ENCODE measurements at places on chromosomes 12 and 14. TPM values are rescaled to one million over a fixed set of nuclear protein-coding genes. Genes with fewer than 3 reads are reported as not detected.

DNA sequence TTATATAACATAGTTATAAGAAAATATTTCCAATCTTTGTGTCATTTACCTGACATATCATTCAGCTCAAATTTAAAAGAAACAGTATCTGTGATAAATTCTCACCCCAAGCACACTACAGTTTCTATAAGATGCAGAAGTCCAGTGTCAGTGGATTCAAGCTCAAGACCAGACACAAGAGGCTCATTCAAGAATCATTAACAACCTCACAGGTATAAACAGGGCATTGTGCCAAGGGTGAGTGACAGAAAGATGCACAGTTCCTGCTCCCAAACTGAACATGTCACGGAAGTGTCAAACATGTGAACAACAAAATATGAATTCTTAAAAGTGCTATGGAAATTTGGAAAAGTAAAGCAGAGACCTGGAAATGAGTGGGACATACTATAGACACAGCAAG is 12.8 kb downstream of the ATP2B1 start:
- no peak for DNase-seq

DNA sequence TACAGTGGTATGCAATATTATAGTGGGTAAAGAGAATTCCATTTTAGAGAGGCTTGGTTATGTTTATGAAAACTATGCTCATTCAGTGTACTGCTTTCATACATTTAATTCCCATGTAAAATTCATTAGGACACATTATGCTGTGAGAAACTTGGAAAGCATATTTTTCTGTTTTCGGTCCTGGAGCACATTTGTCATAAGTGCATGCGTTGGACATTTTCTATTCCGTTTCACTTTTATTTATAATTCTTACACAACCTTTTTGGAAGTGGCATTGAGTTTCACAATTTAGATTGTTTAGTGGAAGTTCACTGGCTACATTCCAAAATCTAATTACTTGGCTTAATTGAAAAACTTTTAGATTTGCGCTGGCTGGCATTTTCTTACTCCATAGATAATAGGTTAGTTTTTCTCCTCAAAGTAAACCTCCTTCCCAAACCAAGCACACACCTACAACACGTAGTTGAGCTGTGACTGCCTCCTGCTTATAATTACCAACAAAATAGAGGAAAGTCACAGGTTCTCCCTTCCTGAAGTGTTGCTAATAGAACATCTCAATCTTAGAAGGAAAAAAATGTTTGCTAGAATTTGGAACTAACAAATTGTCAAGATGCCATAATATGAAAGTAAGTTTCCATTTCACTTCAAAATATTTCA is 938.5 kb downstream of the TRHDE start:
- DNase-seq = no peak

- DNase-seq = no peak
Measured at GRCh38 chr14:29035134-29035533, 268.5 kb downstream of the FOXG1 start.

DNA sequence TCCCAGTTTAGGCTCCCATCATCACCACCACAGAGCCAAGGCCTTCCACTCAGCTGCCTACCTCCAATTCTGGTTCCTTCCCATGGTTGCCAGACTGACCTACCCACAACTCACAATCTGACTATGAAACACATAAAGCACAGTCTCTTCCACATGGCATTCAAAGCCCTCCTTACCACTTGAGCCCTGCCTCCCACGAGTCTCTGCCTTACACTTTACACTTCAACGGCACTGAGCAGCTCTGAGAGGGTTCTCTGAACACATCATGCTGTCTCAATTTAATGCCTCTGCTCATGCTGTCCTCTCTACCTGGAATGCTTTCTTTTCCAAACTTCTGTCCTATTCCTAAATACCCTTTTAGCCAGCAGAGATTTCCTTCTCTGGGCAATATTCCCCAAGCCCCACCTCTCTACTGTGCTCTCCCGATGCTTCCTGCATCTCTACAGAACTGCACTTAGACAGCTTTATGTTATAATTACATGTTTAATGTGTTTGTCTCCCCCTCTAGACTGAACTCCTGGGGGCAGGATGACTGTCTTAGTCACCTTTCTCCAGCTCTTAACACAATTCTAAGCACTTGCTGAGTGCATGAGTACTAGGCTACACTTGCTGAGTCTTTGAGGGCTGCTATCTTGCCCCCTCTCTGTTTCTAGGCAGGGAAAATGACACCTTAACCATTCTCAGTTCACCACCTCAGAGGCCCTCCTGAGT is 23.5 kb downstream of the FMNL3 start:
- no peak for DNase-seq

DNA sequence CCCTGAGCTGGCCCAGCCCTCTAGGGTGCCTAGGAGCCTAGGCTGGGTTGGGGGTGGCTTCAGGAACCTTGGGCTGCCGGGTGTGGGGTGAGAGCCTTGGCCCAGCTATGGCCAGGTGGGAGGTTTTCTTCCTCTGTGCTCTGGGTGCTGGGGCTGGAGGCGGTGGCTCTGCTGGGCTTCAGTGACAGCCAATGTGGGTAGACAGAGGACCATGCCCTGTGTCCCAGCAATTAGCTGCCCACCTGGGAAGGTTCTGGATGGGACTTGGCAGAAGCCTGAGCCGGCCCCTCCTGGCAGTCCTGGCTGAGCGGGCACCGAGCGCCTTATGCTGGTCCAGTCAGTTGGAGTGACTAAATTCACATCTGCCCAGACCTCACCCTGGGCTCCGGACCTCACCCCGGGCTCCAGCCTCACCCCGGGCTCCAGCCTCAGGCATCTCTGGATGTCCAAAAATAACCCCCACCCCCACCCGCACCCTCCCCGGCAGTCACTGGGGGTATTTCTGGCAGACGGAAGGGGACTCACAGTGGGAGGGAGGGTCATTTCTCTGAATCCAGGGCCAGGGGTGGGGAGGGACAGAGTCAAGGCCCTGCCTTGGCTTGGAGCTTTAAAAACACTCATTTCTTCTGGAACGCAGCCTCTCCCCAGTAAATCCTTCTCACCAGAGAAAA is 46.9 kb downstream of the CYP46A1 start:
- DNase-seq = peak; percentile 29

GRCh38 chr12:19826980-19827550 is 387.8 kb downstream of the AEBP2 start:
- DNase-seq = no peak

DNA sequence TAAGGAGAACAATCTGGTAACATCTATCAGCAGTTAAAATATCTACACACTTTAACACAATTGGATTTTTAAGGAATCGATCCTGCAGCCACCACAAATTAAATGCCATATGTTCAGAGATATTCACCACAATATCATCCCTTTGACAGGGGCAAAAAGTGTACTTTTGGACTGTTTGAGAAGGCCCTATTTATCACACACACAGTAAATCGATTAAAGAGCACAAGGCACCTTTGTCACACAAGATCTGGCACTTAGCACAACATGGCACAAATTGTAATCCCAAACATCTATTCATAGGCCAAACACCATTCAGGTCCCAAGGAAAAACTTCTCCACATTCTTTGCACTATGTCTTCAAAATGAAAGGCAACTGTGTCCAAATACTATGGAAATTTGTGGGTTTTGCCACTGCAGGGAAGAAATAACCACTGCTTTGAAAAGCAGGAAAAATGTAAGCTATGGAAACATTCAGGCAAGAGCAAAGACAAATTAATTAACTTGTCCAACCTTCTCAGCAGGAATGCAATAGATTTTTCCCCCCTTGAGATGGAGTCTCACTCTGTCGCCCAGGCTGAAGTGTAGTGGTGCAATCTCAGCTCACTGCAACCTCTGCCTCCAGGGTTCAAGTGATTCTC is 282.5 kb upstream of the TMPO start:
- DNase-seq = no peak

DNA sequence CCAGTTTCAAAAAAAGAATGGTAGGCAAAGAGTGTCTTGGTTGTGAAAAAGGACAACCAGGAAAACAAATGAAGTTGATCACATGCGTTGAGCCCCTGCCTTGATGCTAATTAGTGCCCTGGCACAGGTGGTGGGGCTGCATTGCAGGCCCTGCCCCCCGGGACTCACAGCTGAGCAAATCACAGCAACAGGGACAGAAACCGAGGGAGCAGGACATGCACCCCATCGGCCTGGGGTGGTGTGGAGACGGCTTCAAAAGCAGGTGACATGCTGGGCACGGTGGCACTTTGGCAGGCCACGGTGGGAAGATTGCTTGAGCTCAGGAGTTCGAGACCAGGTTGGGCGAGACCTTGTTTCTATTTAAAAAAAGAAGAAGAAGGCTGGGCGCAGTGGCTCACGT is 1.1 kb upstream of the PAPLN start:
- DNase-seq = no peak

DNA sequence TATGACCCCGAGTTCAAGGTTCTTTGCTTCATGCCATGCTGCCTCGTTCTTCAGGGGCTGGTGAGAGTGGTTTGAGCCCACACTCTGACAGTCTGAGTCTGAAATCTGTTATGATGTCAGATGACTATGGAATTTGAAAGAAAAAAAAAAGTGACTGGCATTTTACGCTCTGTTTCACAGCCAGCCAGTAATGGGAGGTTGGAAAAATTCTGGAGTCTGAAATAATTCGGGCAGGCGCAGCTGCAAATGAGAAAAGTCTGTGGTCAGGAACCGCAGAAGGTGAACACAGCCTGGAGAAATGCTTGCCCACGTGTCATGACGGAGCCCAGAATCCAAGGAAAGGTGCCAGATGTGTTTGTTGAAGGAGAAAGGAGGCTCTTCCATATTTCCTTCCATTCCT is 269.8 kb upstream of the PWP1 start:
- no peak for DNase-seq

GRCh38 chr14:42335918-42336317 is 729.2 kb downstream of the LRFN5 start:
- no peak for DNase-seq

DIO3 gene
- not detected for total RNA-seq

ZNF140 gene
- total RNA-seq = 18.2 TPM

HPD gene
- total RNA-seq = not detected

NOXRED1 gene
- total RNA-seq = 0.58 TPM

DNA sequence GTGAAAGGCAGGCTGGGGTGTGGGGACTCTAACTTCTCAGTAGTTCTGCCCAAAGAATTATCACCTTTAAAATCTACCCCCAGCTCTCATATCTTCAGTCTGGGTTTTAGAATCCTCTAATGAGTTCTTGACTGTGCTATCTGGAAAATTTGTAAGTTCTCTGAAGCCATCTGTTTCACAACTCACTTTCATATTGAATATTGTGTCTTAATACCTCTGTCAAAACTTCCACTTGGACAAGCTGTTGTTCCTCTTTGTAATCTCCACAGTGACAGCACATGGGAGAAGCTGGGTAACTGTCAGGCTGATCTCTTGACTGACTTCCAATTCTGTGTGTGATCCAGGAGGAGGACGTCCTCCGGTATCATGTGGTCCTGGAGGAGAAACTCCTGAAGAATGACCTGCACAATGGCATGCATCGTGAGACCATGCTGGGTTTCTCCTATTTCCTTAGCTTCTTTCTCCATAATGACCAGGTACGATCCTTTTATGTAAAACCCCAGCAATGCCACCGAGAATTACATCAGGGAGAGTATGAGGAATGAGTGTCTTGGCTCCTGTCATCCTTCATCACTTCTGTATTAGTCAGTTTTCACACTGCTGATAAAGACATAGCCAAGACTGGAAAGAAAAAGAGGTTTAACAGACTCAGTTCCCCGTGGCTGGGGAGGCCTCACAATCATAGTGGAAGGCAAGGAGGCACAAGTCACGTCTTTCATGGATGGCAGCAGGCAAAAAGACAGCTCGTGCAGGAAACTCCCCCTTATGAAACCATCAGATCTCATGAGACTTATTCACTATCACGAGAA is 111.9 kb downstream of the STAB2 start:
- no peak for DNase-seq

HHIPL1 gene
- 0.17 TPM for total RNA-seq

PCK2 gene
- total RNA-seq = 50.6 TPM

OAS3 gene
- total RNA-seq = 221 TPM

FSCB gene
- not detected for total RNA-seq

GRCh38 chr12:66925083-66925482 is 246.2 kb upstream of the GRIP1 start:
- DNase-seq = no peak

- DNase-seq = no peak
Measured at GRCh38 chr12:28033538-28033915, 61.0 kb upstream of the PTHLH start.

SOAT2 gene
- total RNA-seq = 9.8 TPM

AHNAK2 gene
- 0.06 TPM for total RNA-seq

- no peak for DNase-seq
Measured at GRCh38 chr12:23707270-23707669, 242.2 kb downstream of the SOX5 start.

DNA sequence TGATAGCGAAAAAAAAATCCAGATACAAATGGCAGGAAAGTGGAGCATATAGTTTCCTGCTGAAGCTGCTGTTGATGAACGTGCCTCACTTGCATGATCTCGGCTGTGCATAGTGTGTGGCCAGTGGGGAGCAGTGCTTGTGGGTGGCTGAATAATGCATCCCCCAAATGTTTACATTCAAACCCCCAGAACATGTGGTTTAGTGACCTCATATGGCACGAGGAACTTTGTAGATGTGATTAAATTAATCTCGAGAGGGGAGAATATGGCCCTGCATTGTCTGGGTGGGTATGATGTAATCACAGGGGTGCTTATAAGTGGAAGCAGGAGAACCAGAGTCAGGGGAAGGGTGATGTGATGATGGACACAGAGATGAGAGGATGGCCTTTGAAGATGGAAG is 425.0 kb downstream of the TMEM121 start:
- no peak for DNase-seq

DNA sequence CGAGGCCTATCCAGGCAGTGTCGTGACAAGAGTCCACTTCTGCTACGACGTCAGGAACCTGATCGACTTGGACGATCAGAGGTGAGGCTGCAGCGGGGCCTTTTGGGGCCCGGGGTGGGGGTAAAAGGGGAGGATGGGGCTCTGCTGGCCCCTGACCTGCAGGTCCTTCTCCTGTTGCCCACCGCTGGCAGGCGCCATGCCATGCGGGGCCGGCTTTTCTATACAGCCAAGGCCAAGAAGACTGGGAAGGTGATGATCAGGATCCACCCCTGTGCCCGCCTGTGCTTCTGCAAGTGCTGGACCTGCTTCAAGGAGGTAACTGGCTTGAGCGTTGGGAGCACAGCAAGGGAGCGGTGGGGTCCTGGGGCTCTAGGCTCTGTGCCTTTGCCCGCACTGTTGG is 31.6 kb downstream of the NGB start:
- DNase-seq = no peak

TOMM20L gene
- not detected for total RNA-seq

GRCh38 chr12:124831590-124831989 is 32.1 kb downstream of the SCARB1 start:
- no peak for DNase-seq

ADCY6 gene
- total RNA-seq = not detected

CCNB1IP1 gene
- 39.5 TPM for total RNA-seq

Data from activated naive CD8-positive, alpha-beta T cell treated with anti-CD3 and anti-CD28 coated beads, Interleukin-2, amount 10 ng/mL, durations not matched to agents 7 days and 5 days (primary cell).